Fibroblast of the aortic adventitia (primary cell): ENCODE measurements at places on chromosomes 3 and 15.
A peak's percentile ranks its signal among the peaks of the same experiment; 100 is the strongest.

- DNase-seq, result no peak
These were observed 31.2 kb upstream of the UMPS start for GRCh38 chr3:124699051-124699450.

GRCh38 chr15:76935620-76936019 is 4.1 kb downstream of the RCN2 start:
- DNase-seq, result no peak

- DNase-seq, result peak; percentile 18
These were observed 50.5 kb downstream of the UBE2E1 start for GRCh38 chr3:23856286-23856685.

GRCh38 chr3:171548917-171549316 is 88.7 kb upstream of the TNIK start:
- no peak for DNase-seq

DNA sequence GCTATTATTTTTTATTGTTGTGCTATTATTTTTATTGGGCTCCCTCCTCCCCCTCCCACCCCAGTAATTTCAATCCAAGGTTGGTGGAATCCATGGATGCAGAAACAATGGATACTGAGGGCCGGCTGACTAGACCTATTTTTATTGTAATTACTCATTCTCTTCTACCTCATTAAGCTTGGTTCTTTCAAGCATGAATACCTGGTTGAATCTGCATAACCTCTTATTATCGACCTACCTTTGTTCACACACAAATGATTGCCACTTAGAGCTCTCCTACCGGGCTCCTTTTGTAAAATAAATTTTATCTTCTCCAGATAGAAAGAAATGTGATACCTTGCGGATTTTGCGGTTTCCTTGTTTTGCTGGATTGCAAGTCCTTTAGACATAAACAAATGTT is 31.6 kb downstream of the BTD start:
- no peak for DNase-seq

GRCh38 chr3:151722856-151723255 is 10.9 kb upstream of the AADACL2 start:
- DNase-seq, result no peak
